ENCODE measurements at places on chromosomes 3 and 15.

DNA sequence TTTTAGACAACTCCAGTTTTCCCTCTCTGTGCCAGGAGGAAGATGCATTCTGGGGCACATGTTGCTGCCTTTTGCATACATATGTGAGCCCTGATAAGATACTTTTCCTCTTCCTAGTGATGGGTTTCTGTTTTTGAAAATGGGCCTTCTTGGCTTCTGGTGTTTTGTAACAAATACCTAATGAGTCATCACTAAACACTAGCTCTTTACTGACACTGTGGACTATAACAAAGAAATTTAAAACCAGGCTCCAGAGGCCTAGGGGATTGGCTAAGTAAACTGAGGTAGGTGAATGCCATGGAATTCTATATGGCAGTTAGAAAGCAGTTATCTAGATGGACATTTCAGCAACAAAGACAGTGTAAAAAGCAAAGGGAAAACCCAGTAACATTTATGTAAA lies 93.4 kb upstream of the NR2E3 start:
- no peak for DNase-seq

DNA sequence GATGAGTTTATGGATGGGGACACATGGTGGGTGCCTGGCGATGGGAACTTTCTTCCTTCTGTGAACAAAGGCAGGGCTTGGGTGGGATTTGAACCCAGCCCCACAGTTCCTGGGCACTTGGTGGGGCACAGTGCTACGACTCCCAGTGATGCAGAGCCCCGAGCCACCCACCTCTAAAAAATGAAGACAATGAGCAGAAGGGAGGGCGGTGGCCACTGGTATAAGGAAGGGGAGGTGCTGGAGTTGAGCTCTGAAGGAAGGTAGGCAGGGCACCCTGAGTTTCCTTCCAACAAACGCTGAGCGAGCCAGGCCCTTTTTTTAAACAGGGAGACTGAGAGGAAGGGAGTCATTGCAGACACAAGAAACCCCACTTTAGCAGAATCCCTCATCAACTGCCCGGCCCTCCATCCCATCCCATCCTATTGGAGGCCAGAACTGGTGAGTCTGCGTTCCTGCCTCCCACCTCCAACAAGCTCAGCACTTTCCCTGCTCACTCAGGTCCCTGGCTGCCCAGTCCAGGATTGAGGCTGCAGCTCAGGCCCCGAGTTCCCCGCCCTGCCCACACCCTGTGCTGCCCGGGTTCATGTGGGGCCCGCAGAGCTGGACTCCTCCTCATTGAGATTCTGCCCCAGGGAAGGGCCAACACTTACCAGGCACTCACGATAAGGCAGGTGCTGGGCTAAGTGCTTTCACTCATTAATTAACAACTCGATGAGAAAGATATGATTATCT lies 57.3 kb downstream of the LINGO1 start:
- DNase-seq, result no peak

DNA sequence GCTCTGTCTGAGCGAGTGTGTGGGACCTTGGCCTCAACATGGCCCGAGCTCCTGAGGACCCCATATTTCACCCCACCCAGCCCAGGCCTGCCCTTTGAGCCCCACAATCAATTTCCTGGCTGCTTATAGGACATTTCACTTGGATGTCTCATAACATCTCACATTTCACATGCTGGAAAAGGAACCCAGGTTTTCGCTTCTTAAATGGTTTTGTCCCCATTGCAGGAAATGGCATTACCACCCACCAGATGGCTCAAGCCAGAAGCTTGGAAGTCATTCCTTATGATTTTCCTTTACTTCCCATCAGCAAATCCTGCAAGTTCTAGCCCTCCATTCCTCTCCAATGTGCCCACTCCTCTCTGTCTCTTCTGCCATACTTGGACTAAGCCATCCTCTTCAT lies 14.9 kb downstream of the ITGA11 start:
- no peak for DNase-seq

- DNase-seq, result no peak
These were observed 161.4 kb downstream of the GMNC start for GRCh38 chr3:190701096-190701532.

- DNase-seq, result no peak
These were observed 428.9 kb downstream of the NLGN1 start for GRCh38 chr3:173826416-173826815.

DNA sequence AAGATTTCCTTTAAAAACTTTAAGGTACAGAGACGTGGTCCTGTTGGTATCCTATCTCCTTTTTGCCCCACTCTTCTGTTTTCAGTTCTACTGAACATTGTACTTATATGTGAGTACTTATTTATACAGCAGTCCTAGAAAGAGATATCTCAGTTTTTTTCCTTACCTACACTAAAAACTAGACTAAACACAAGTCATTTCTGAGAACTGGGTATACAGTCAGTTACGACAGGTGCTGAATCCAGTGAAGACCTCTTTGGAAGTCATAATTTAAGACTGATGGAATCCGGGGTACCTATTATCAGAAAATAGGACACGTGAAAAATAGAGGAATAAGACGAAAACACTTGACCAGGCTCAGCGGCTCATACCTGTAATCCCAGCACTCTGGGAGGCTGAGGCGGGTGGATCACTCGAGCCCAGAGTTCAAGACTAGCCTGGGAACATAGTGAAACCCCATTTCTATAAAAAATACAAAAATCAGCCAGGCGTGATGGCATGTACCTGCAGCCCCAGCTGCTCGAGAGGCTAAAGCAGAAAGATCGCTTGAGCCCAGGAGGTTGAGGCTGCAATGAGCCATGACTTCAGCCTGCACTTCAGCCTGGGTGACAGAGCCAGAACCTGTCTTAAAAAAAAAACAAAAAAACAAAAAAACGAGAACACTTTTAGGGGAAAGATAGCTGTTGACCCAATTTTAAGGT lies 76.3 kb downstream of the KLHL25 start:
- no peak for DNase-seq

- no peak for DNase-seq
These were observed 32.3 kb upstream of the LEKR1 start for GRCh38 chr3:156793851-156794250.
